Liver (tissue), 10 donors: ENCODE measurements at places on chromosomes 12 and 14.

- no peak for DNase-seq
These were observed 173.5 kb downstream of the CHST11 start for GRCh38 chr12:104630230-104630670.

DNA sequence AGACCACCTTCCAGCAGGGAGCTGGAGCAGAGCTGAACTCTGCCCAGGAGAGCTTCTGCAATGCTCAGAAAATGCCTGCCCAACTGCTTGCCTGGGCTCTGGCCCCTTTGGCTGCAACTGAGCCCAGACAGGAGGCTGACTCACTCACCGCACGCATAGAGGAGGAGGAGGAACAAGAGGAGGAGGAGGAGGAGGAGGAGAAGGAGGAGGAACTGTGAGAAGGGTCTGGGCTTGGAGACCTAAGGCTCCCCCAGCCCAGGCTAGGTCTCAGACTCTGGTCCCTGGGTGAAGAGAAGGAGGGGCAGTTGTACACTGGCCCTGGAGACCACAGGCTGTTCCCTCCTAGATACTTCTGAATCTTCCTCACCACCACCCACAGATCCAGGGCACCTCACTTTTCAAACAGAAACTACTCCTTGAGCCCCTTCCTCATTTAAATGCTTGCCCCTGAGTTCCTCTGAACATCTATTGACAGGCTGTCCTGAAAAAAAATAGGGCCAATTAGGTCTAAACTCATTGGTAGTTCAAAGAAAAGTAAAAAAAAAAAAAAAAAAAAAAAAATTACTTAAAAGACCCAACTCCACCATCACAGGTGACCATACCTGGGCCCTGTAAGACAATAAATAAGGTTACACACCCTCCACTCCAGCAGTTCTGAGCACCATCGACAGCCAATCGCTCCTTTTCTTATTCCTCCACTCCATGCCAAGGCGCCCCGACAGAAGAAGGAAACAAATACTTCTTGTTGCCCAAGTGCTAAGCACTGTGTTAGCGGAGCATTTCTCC, 674 bp downstream of the VDR start:
- DNase-seq = no peak

DNA sequence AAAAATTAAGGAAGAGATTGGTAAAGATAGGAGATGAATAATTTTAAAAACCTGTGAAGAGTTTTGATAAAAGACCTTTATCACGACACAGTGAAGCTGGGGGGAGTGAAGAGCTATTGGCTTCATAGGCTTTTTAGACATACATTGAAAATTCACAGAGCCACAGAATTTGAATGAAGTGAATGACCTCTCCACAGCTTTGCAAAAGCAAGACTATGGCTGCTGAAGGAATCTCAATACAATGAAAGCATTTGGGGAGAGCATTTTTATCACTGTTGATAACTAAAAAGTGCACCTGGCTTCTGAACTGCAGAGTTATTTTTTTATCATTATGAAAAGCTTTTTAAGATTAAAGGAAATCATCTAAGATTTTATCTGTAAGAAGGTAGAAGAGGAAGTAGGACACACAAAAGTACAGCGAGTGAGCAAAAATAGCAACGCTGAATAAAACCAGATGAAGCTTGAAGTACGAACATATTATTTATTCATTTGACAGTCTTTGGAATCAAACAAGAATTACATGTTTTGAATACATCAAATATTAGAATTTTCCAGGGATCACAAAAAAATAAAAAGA, 317.5 kb downstream of the KCNC2 start:
- DNase-seq = no peak

GRCh38 chr12:91958816-91959215, 186.8 kb downstream of the BTG1 start:
- no peak for DNase-seq

- no peak for DNase-seq
These were observed 503.5 kb downstream of the PCNX1 start for GRCh38 chr14:71410578-71411284.

DNA sequence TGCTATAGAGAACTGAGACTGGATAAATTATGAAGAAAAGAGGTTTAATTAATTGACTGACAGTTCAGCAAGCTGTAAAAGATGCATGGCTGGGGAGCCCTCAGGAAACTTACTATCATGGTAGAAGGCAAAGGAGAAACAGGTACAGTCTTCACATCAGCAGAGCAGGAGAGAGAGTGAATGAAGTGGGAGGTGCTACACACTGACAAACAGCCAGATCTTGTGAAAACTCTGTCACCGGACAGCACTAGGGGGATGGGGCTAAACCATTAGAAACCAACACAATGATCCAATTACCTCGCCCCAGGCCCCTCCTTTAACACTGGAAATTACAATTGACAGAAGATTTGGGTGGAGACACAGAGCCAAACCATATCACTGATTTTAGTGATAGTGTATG, 682.4 kb downstream of the SLC16A7 start:
- no peak for DNase-seq

DNA sequence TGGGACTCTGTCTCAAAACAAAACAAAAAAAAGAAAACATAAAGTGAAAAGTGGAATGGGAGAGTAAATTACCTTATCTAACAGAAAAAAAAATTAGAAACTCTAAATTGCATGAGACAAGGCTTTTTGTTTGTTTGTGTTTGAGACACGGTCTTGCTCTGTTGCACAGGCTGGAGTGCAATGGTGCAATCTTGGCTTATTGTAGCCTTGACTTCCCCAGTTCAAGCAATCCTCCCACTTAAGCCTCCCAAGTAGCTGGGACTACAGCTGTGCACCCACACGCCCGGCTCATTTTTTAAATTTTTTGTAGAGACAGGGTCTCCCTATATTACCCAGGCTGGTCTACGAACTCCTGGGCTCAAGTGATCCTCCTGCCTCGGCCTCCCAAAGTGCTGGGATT, 17.9 kb upstream of the FBXO34 start:
- no peak for DNase-seq
